Activated CD4-positive, CD25-positive, alpha-beta regulatory T cell treated with anti-CD3 and anti-CD28 coated beads, Interleukin-2, amount 50 U/mL, for 16 hours (primary cell): ENCODE measurements at places on chromosomes 6 and 20.

GRCh38 chr6:17001188-17001587 is 100.7 kb upstream of the STMND1 start:
- DNase-seq: no peak

GRCh38 chr6:27759930-27760329 is 152.3 kb downstream of the OR2B2 start:
- DNase-seq: no peak

GRCh38 chr20:7323957-7324356 is 556.5 kb downstream of the BMP2 start:
- no peak for DNase-seq

DNA sequence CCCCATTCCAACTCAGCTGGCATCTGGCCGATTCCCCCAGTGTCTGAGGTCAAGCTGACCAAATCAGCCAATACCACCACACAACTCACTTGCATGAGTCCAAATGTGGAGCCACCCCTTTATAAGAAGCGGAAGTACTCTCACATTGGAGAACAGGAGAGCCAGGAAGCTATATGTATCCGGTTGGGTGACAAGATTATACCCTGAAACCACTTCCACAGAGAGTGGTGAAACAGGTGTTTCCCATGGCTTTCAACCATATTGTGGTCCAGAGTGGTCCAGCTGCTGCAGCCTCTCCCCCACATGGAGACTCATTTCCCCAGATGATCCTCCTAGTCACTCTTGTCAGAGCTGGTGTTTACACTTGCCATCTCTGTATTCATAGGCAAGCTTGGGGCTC is 24.0 kb upstream of the SERINC1 start:
- DNase-seq: no peak

DNA sequence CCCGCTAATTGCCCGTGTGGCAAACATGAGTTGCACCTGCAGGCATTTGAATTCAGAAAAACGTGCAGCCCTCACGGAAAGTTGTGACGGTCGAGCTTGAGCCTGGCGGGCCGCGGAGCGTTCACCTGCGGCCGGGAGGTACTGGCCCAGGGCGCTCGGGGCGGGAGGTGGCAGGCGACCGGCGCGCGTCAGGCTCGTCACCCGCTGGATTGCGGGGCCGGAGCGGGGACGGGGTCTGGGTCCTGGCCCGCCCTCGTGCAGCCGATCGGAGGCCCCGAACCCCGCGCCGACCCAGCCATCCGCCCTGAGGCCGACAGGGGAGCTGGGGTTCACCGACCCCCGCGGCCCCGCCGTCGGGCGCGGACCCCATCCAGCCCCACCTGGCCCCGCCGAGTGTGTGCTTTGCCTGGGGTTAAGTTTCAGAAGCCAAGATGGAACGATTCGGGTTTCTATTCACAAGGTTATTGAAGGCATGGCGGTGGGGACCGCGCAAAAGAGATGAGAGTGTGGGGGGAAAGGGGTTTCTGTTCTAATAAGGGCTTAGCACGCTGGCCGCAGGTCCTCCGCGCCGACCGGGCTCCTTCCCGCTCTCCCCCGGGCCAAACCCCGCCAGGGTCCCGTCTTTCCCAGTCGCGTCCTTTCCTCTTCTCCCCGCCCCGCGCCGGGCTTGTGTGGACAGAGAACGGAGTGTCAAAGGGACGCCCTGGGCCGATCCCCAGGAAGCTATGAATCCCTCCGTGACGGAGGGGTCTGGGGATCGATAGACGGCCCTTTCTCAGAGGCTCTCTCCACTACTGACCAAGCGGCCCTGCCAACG is 1.6 kb upstream of the HEY2 start:
- no peak for DNase-seq
